ENCODE measurements at places on chromosomes 3 and 15. TPM values are rescaled to one million over a fixed set of nuclear protein-coding genes. Genes with fewer than 3 reads are reported as not detected.

- DNase-seq, result no peak
Measured at GRCh38 chr3:168051070-168051469, 44.7 kb downstream of the GOLIM4 start.

The DNAH1 gene
- 0.70 TPM for polyA plus RNA-seq

DNA sequence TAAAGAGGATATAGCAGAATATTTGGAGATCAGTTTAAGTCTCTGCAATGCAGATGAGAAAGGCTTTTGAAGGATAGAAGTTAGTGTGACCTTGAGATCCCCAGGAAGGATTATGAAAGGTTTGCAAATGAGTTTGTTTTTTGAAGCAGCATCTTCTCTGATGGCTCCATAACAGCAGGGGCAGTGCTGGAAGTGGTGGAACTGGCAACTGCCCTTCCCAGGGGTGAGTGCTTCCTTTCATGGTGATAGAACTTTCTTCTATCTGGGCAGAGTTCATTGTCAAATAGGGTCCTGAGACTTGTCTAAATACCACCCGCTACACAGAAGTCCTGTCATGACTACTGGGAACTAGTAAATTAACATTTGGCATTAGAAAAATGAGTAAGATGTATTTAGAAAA is 314.2 kb upstream of the MCTP2 start:
- no peak for DNase-seq

The GRIP2 gene
- 0.01 TPM for polyA plus RNA-seq

The MORC1 gene
- polyA plus RNA-seq, result not detected

The EIF4E3 gene
- 0.79 TPM for polyA plus RNA-seq

DNA sequence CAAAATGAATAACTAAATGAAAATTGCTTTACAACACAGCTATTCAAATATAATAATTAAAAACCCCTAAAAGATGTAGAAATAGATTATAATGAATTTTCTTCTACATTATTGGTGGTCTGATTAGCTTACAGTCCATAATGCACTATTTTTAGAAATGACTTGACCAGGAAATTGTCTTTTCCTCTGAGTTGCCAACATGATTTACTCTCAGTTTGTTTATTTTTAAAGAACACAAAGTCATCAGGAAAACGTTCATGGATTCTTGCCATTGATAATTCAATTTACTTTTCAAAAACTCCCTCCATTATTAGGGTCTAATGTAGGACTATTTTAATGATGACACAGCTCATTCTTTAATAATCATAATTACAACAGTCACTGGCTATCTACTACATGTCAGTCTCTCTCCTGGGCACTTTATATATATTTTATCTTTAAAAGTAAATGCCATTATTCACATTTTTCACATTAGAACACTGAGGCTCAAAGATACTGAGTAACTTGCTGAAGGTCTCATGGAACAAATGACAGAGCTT is 1.1 kb downstream of the TM4SF18 start:
- no peak for DNase-seq

DNA sequence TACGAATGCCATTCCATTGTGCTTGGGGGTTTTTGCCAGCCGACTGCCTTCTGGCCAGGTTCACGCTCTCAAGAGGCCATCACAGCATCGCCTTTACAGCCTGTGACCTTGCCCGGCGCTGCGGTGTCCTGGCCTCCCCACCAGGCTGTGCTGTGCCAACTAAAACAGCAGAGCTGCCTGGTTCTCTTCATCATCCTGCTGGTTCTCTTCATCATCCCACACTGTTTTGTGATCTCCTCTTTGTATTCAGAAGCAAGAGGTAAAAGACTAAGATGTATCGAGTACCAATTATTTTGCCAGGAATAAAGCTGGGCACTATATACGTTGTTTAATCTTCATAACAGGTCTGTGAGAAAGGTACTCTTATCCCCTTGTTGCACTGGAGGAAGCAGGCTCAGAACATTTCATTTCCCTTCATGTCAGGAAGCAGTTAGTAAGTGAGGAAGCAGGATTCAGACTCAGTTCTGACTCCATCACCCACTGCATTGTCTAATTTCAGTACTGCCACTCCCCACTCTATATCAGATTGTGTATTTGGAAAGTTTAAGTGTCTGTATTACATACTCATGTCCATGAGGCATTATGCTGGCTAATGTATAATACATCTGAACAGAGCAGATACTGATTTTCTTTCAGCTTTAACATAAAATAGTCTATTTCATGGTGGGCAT is 92.7 kb downstream of the LRRC28 start:
- no peak for DNase-seq

- no peak for DNase-seq
Measured at GRCh38 chr3:5994651-5995050, 807.1 kb downstream of the EDEM1 start.

The SCG5 gene
- polyA plus RNA-seq, result 29.2 TPM

GRCh38 chr3:72907731-72908620 is 20.1 kb downstream of the GXYLT2 start:
- DNase-seq, result no peak

- DNase-seq, result no peak
Measured at GRCh38 chr15:101538996-101539395, 49.5 kb upstream of the PCSK6 start.

The GPX1 gene
- polyA plus RNA-seq, result 588 TPM

DNA sequence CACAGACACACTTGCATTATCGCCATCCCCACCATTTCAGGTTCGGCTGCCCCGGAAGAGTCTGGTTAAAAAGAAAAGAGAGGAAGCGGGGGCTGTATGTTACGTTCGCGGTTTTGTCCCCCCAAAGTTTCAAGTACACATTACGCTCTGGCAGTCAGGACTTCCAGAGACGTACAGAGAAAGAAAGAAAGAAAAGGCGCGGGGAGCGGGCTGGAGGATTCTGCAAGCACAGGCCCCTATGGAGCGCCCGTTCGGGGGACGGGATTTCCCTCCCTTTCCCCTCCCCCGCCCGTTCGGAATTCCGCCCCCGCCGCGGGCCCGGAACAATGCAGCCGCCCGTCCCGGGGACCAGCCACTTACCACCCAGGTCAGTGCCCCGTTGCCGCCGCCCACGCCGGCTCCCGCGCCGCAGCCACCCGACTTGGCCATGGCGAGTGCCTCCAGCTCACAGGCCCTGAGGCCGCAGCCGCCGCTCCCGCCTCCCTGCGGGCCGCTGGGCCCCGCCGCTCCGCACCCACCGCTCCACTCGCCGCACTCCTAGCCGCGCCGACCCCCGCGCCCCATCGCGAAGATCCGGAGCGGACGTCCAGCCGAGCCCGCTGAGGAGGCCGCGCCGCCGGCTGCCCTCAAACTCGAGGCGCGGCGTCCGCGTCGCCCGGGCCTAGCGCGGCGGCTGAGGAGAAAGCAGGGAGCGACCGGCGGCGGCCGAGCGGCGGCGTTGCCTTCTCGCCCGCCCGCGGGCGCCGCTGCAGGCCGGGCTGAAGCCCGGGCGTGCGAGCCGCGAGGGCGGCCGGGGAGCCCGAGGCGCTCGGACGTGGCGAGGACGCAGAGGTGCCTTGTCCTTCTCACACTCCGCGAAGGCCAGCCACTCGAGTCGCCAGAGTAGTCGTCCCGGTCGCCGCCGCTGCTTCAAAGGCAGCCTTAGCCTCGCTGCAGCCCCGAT is 567 bp downstream of the TOP2B start:
- no peak for DNase-seq
